Inflammatory macrophage (primary cell): ENCODE measurements at places on chromosomes 16 and 17.

DNA sequence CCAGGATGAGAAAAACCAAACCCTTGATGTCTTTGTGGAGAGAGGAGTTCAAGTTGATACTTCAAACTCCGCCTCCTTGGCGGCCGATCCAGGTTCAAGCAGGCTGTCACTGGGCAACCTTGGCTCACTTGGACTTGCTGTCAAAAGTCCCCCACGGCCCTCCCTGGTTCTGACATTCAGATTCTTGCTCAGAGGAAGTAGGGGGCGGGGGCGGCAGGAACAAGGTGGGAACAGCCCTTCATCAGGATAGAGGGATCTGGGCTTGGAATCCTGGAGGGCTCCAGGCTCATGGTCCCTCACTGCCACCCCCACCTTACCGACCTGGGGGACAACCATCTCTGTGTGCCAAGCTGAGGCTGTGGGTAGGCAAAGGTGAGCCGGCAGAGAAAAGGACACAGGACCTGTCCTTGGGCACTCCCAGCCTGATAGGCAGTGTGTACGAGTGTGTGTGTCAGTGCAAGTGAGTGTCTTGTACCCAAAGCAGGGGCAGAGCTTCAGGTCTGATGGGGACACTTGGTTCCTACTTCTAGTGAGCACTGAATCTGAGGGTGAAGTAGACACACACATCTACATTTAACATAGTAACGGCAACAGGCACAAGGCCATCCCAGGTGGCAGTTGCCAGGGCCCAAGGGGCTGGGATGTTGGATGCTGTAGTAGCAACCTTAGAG lies 6.6 kb upstream of the TSPOAP1 start:
- DNase-seq: no peak

GRCh38 chr17:31492880-31493655 lies 101.6 kb downstream of the RAB11FIP4 start:
- DNase-seq: peak; percentile 95

DNA sequence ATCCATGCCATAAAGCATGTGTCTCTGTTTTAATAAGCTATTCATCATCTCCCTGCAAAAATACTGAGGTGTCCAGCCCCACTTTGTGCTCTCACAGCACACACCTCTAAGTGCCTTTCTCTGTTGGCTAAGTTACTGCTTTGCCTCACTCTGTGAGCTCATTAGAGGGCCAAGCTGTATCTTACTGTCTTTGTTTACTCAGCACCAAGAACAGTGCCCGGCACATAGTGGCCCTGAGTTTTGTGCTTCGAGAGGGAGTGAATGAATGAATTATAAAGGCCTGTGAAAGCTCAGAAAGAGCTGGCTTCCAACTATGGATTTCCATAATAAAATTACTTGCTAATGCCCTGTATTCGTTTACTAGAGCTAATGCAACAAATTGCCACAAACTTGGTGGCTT lies 50.2 kb upstream of the NOG start:
- no peak for DNase-seq

DNA sequence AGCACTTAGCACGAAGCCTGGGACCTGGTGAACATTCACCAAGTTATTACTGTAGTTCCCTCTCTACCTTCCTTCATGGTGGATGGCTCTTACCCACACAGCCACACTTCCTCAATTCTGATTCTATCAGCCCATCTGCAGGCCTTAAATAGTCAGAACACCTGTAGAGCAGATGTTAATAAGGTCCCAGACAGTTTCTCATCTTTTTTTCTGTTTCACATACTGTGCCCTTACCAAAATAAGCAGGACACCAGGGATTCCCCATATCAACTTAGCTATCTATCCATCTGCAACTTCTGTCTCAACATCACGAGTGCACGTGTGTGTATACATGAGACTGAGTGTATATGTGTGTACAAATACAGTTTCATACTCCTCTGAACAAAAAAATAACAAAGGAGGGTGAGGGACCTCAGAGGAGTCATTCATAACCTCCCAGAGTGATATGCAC lies 2.8 kb downstream of the RECQL5 start:
- no peak for DNase-seq

GRCh38 chr17:4938688-4939545 lies 929 bp downstream of the SLC25A11 start:
- DNase-seq: peak; percentile 14

DNA sequence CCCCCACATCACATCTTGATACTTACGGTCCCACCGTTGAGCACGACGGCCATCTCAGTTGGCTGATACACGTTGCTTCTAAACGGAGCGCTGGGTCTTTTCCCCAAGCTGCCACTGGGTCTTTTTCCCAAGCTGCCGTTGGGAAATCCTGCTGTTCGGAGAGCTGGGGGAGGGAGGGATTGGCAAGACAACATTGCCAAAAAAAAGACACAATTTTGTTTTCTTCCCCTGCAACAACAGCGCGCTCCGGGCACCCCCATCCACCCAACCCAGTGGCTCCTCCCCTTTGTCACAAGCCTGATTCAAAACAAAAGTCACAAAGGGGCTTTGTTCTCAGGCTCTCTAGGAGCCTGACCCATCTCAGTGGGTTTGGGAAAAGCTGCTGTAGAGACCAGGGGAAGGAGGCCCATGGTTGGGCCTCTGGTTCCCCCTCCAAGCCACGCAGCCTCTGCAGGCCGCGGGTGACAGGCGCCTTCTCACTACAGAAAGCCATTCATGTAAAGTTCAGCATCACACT lies 22.8 kb downstream of the GPRC5B start:
- DNase-seq: no peak

DNA sequence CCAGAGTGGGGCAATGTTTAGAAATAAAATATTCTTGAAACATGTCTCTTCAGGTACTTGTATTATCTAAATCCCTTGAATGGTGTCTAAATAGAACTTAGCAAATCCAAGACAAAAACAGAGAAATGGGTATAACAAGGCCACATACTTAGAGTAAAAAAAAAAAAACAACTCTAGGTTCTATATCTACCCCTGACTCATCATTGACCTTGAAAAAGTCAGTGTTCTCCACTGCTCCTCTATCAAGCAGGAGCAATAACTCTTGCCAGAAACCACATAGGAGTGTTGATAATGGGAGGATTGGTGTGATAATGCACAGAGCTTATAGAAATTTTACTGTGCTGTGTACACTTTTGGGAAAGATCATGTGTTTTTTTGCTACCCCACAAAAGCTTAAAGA lies 296.6 kb upstream of the PMFBP1 start:
- no peak for DNase-seq

GRCh38 chr17:1627982-1628855 lies at the start of gene SLC43A2:
Gene SLC43A2 (minus strand): TSS chr17:1628834. CDS start chr17:1627874, 960 bp downstream.
- peak; percentile 82 for DNase-seq

GRCh38 chr16:735982-736453 lies 4.8 kb downstream of the CIAO3 start:
- no peak for DNase-seq

- DNase-seq: no peak
Observed at GRCh38 chr16:14104066-14104465, 32.9 kb downstream of the MRTFB start.

- peak; percentile 42 for DNase-seq
Observed at GRCh38 chr17:17151962-17152361, 54.2 kb downstream of the PLD6 start.

DNA sequence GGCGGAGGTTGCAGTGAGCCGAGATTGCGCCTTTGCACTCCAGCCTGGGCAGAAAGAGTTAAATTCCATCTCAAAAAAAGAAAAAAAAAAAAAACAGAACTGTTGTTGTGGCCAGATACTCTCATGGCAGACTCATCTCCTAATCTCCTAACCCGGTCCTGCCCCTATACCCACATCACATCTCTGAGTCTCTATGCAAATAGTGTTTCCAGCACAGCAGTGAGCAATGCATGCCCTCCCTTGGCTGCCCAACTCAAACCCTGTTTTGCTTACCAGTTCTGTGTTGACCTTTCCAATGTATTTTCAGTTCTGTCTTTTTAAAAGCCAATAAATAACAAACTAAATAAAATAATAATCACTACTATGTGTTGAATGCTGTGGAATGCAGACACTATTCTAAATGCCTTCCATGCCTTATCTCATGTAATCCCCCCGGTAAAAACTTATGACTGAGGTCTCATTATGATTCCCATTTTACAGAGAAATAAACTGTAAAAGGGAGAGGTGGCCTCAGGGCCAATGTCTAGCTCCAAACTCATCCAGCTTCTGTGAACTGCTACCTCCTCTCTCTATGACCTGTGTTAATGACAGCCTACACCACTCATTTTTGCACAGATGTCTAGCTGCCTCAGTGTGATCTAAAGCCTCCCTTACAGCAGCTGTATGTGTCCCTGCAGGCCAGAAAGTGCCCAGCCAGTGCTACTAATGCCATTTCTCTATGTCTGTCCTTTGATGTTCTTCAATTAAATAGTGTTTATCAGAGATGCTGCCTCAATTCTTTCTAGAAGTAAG lies 289.8 kb downstream of the HS3ST3B1 start:
- no peak for DNase-seq
